RWPE2 (cell line): ENCODE measurements at places on chromosomes 13 and 19.

GRCh38 chr19:13241231-13242104 is 91.3 kb downstream of the IER2 start:
- H3K27ac ChIP-seq = no peak overlapping the region
- no peaks in the 10 kb centered on the region for H3K27me3 ChIP-seq
- H3K36me3 ChIP-seq = no peaks in the 10 kb centered on the region
- no peak for DNase-seq

DNA sequence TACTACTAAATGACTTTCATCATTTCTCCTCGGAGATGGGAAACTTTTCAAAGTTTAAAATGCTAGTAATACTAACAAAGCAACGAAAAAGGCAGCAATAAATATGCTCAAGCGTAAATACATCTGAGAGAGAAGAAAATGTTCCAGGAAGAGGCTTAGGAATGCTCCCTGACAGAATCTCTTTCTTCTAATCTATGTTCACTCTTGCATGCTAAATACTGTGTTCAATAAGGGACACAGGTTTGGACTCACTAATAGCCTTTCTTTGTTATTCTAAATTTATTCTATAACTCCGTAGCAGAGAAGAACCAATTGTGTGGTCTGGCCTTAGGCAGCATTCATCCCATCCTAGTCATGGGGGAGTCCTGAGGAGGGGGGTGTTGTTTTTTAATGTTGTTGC is 823.0 kb downstream of the PCDH9 start:
- H3K27me3 ChIP-seq = no peaks in the 10 kb centered on the region
- H3K36me3 ChIP-seq = no peaks in the 10 kb centered on the region
- H3K4me1 ChIP-seq = peaks cover 3% of the 10 kb centered on the region
- no peak overlapping the region for H3K27ac ChIP-seq
- H3K4me3 ChIP-seq = no peak overlapping the region
- DNase-seq = no peak

DNA sequence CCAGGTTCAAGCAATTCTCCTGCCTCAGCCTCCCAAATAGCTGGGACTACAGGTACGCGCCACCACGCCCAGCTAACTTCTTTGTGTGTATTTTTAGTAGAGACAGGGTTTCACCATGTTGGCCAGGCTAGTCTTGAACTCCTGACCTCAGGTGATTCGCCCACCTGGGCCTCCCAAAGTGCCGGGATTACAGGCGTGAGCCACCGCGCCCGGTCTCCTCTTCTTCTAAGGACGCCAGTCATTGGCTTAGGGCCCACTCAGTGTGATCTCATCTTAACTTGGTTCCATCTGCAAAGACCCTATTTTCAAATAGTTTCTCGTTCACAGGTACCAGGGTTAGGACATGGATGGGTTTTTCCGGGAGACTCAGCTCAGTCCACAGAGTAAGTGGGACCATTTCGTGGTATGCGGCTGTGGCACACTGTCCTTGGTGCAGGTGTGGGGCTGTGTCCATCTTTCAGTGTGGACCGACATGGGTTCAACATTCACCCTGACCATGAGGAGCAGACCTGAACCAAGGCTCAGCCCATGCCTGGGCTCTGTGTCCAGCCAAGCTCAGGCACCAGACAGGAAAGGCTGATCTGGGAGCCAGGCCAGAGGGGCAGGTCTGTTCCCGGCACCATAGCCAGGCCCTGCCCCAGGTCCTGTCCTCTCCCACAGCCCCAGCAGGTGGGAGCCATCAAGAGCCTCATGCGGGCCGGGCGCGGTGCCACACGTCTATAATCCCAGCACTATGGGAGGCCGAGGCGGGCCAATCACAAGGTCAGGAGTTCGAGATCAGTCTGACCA is 2.8 kb upstream of the MKNK2 start:
- DNase-seq = peak; percentile 52
- H3K27me3 ChIP-seq = no peaks in the 10 kb centered on the region
- no peak overlapping the region for H3K4me3 ChIP-seq
- H3K36me3 ChIP-seq = peaks cover 18% of the 10 kb centered on the region
- H3K27ac ChIP-seq = peak overlapping the region; percentile 97

DNA sequence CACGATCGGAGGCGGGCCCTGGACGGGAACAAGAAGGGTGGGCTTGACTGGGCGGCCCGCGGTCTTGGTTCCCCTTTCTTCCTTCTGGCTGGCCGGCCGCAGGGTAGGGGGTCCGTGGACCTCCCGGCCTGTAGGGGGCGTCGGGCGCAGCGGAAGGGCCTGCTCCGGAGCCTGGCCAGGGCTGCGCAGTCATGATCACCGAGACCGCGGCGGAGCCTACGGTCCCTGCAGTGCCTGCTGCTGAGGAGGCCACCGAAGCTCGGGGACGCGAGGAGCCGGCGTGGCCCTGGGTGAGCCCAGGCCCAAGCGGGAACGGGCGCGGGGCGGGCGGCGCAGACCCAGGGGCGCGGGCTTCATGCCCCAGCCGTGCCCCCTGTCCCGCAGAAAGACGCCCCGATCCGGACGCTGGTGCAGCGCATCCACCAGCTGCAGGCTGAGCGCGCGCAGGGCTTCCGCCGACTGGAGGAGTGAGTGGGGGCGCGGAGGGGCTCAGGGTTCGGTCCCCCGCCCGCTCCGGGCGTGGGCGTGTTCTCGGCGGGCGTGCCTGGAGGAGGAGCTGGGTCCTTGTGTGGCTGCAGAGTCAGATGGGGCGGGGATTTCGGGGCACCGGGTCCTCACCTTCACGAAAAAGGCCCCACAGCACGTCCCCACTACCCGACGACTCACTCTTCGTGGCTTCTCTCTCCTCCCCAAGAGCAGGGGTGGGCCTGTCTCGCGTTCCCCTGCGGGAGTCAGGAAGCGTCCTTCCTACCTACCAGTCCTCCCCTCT is at the start of gene REX1BD:
Gene REX1BD, plus strand, starts transcription at position 188 of the 769 bp plus-strand sequence. Its CDS starts 4 bp downstream, at position 192.
- DNase-seq = peak; percentile 83
- H3K27ac ChIP-seq = peak within 1 kb of the TSS; percentile 79
- H3K4me1 ChIP-seq = peaks cover 5% of the 10 kb centered on the region
- H3K27me3 ChIP-seq = no peaks in the 10 kb centered on the region

DNA sequence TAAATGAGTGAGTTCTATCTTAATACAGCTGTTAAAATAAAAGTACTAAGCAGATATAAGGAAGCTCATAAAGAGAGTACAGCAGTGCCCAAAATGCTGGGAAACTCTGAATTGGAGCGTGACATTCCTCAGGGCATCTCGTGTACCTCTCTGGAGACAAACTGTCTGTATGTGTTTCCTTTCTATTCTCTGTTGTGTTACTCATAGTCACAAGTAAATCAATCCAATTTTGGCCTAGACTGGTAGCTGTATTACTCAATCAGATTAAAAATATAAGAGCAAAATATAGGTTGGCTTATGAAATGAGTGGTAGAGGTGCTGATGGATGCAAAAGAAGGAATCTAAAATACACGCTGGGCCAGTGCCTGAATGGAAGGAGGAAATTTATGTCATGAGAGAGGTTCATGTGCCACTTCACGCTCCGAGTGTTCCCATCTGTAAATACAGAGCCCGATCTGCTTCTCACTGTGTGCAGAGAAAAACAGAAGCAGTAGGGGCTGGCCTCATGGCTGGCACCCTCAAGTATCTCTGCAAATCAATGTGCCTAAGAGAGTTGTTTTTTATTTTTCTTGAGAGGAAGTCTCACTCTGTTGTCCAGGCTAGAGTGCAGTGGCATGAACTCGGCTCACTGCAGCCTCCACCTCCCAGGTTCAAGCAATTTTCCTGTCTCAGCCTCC is 58.7 kb upstream of the RGCC start:
- H3K36me3 ChIP-seq = no peaks in the 10 kb centered on the region
- peaks cover 3% of the 10 kb centered on the region for H3K4me1 ChIP-seq
- no peak overlapping the region for H3K27ac ChIP-seq
- no peaks in the 10 kb centered on the region for H3K27me3 ChIP-seq
- no peak overlapping the region for H3K4me3 ChIP-seq

- peaks cover 3% of the 10 kb centered on the region for H3K27me3 ChIP-seq
- no peak for DNase-seq
- H3K4me1 ChIP-seq = no peaks in the 10 kb centered on the region
- H3K4me3 ChIP-seq = no peak overlapping the region
These were observed 21.7 kb downstream of the LILRB4 start for GRCh38 chr19:54684527-54684926.

DNA sequence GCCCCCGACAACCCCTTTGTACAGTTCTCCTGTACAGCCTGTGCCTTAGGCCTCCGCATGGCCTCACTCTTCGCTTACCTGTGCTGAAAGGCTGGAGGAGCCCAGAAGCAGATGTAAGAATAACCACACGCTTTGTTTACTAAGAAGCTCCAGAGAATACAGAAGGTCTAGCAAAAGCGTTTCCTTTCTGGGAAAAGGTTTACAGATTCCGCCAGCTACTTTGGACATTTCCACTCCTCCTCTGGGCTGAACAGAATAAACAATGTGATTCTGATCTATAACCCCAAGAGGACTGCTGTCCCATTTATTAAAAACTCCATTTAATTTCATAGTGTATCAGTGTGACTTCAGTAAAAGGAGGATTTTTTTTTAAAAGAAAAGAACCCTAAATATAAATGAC is 339.2 kb downstream of the DNAJC15 start:
- no peak overlapping the region for H3K27ac ChIP-seq
- H3K4me3 ChIP-seq = no peak overlapping the region
- no peak for DNase-seq
- H3K4me1 ChIP-seq = no peaks in the 10 kb centered on the region
- no peaks in the 10 kb centered on the region for H3K27me3 ChIP-seq

GRCh38 chr19:51694318-51695085 is 1.4 kb downstream of the SPACA6 start:
- H3K27me3 ChIP-seq = no peaks in the 10 kb centered on the region
- no peak for DNase-seq
- H3K36me3 ChIP-seq = peaks cover 46% of the 10 kb centered on the region

- H3K4me1 ChIP-seq = no peaks in the 10 kb centered on the region
- DNase-seq = no peak
- no peak overlapping the region for H3K27ac ChIP-seq
- no peaks in the 10 kb centered on the region for H3K36me3 ChIP-seq
- no peak overlapping the region for H3K4me3 ChIP-seq
- H3K27me3 ChIP-seq = no peaks in the 10 kb centered on the region
These were observed 10.1 kb upstream of the NFIX start for GRCh38 chr19:12985049-12985776.

DNA sequence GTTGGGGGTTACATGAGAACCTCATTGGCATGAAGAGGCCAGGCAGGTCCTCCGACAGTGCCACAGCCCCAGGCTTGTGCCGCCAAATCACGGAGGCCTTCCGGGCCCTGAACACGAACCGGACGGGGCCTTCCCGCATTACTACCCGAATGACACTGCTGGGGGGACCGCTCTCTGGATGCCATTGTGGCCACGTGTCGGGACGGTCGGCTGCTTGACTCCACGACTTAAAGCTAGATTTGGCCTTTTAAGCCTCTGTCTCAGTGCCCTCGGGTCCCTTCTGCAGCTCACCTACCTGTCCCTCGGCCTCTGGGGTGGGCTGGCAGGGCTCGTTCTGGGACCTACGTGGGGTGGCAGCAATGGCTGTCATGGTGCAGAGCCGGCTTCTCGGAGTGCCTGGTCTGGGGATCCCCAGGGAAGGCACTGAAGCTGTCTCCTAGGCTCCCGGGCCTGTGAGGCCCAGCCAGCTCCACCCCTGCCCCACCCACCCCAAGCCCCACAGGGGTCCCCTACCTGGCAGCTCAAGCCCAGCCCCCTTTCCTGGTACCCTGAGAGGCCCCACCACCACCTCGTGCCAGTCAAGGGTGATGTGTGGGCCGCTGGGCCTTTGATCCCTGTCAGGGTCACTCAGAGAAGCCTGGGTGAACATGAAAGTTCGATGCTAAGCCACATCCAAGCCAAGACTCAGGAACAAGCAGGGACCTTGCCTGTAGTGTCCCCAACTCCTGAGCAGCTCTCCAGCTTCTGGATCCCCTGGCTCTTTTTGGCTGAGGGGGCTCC is 245.8 kb upstream of the SGCG start:
- H3K27me3 ChIP-seq = no peaks in the 10 kb centered on the region
- no peak for DNase-seq
- H3K27ac ChIP-seq = no peak overlapping the region
- no peak overlapping the region for H3K4me3 ChIP-seq

GRCh38 chr13:60583911-60584753 is 187.1 kb downstream of the TDRD3 start:
- no peaks in the 10 kb centered on the region for H3K4me1 ChIP-seq
- no peak overlapping the region for H3K4me3 ChIP-seq
- H3K27ac ChIP-seq = no peak overlapping the region

DNA sequence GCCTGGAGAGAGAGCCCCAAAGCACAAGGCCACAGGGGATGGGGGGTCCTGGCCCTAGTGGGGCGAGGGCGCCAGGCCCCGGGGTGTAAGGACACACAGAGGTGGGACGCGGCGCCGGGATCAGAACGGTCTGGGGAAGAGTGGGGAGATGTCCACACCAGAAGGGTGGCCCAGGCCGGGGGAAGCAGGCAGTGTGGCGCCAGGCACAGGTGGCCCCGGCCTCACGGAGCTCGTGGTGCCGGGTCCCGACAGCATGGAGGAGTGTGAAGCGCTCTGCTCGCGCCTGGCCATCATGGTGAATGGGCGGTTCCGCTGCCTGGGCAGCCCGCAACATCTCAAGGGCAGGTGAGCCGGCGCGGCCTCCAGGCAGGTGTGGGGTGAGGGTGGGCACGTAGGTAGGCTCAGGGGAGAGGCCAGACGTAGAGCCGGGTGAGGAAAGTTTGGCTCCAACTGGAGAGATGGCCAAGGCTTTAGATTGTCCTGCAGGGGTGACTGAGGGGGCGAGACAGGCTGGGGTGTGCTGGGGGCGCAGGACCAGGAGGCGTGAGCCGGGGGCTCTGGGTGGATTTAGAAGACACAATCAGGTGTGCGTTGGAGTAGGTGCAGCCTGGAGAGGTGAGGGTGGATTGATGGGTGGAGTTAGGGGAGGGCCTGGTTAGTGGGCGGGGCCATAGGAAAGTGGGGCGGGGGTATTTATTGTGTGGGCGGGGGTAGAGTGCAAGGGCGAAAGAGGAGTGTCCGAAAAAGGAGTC is 2.9 kb upstream of the ARHGAP45 start:
- H3K27ac ChIP-seq = peak overlapping the region; percentile 79
- H3K27me3 ChIP-seq = no peaks in the 10 kb centered on the region
- DNase-seq = no peak
- H3K4me1 ChIP-seq = peaks cover 17% of the 10 kb centered on the region
- no peak overlapping the region for H3K4me3 ChIP-seq
- H3K36me3 ChIP-seq = no peaks in the 10 kb centered on the region

DNA sequence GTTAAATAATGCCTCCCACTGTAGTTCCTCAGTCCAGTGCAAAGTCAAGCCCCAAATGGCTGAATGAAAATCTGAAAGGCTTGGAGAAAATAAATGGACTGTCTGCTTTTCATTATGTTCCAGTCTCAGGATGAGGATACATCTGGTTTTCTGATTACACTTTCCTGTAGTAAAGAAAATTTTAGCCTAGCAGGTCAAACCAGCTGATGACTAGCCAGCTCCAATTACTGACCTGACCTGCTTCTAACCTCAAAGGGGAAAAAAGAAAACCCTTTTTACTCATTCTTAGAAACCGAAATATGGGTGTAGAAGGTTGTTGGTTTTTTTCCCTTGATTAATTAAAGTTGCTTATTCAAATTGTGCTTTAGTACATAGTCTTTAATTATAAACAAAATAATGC is 418.4 kb downstream of the EFNB2 start:
- H3K27me3 ChIP-seq = no peaks in the 10 kb centered on the region
- no peaks in the 10 kb centered on the region for H3K36me3 ChIP-seq
- H3K4me1 ChIP-seq = peaks cover 39% of the 10 kb centered on the region
